ENCODE measurements at places on chromosomes 12 and 14.

DNA sequence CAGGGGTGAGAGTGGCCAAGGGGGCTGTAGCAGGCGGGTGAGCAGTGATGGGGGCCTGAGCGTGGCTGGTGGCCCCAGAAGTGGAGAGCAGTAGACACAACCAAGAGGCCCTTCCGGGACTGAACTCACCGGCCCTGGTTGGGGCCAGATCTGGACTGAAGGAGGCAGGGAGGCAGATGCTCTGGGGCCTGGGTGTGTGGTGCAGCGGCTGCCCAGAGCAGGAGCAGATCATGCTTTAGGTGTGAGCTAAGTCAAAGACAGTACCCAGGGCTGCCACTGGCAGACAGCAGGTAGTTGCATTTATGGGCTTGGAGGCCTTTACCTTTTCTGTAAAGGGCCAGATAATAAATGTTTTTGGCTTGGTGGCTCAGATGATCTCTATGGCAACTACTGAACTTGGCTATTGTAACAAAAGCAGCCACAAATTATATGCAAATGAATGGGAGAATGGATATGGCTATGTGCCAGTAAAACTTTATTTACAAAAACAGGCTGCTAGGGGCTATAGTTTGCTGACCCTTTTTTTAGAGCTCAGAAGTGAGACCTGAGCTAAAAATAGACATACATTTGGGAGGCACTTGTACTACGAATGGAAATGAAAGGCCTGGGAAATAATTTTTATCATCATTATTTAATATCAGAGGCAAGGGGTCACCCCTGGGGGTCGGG, 25.6 kb downstream of the SETD1B start:
- DNase-seq = no peak

- DNase-seq = no peak
Observed at GRCh38 chr14:68627050-68627867, 165.6 kb downstream of the ZFP36L1 start.

DNA sequence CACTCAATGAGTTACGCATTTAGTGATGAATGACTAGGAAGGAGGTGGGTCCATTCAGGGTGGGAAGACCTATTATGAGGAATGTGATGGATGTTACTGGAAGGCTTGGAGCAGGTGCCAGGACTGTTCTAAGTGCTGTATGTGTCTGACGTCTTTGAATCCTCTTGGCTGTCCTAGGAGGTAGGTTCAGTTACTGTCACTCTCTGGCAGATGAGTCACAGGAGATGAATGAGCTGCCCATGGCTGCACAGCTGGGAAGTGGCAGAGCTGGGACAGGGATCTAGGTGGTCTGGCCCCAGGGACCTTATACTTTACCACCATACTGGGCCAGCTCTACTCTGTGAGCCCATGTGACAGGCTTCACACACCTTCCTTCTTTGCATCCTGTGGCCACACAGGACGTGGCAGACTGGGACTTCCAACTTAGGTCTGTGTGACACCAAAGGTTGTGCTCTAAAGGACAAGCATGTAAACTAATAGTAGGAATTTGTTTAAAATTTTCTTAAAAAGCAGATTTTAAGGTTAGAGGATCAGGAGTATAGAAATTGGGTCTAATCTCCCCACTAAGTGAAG, 24.0 kb downstream of the TCTN1 start:
- no peak for DNase-seq

DNA sequence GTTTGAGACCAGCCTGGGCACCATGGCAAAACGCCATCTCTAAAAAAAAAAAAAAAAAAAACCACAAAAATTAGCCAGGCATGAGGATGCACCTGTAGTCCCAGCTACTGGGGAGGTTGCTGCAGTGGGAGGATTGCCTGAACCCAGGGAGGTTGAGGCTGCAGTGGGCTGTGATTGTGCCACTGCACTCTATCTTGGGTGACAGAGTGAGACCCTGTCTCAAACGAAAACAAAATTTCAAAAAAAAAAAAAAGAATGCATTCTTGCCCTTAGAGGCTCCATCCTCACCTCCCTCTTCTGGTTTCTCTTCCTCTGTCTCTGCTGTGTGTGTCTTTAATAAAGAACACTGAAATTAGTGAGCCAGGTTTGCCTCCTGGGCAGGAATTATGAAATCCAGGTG, 107.8 kb downstream of the VCPKMT start:
- DNase-seq = no peak

DNA sequence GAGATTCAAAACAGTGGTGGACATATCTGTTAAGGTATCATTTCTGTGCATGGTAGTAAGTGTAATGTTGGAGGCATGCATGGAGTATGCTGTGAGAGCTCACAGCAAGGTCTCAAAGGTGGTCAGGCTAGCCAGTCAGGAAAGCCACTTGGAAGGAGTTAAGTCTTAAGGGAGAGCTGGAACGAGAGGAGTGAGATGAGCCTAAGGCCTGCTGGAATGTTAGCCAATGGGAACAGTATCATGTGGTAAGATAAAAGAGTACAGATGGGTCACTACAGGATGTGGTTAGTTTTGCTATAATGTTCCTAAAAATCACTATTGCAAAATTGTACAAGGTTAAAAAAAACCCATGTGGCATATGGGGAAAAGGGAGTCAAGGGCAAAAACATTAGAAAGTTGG, 311.7 kb upstream of the E2F7 start:
- no peak for DNase-seq
